HS-5 (cell line): ENCODE measurements at places on chromosomes 1 and 21.

GRCh38 chr1:236351875-236352573 lies 42.1 kb upstream of the EDARADD start:
- no peak for DNase-seq

DNA sequence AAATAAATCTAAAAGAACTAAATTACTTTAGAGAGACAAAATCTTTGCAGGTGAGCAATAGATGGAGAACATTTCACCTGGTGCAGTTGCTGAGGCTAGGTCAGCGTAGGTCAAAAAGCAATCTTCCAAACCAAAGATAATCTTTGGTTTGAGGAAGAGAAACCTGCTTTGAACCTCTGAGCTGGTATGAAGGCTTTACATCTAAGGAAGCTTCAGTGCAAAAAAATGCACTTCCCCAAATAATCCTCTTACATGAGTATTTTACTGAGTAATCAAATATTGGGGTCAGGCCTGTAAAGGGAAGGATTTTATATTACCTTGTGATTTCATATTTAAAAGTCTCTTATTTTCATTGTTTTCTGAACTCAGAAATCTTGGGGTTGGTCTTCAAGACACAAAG lies 223.6 kb downstream of the SRGAP2C start:
- no peak for DNase-seq

GRCh38 chr1:3795453-3796214 lies 664 bp downstream of the LRRC47 start:
- DNase-seq, result no peak

GRCh38 chr21:42360317-42360716 lies 6.0 kb downstream of the TFF1 start:
- no peak for DNase-seq

- peak; percentile 64 for DNase-seq
These were observed 3.0 kb downstream of the PTPN22 start for GRCh38 chr1:113868387-113869083.
